ENCODE measurements at places on chromosomes 2 and 18.

- DNase-seq: no peak
Observed at GRCh38 chr2:13020469-13020868, 303.7 kb downstream of the TRIB2 start.

DNA sequence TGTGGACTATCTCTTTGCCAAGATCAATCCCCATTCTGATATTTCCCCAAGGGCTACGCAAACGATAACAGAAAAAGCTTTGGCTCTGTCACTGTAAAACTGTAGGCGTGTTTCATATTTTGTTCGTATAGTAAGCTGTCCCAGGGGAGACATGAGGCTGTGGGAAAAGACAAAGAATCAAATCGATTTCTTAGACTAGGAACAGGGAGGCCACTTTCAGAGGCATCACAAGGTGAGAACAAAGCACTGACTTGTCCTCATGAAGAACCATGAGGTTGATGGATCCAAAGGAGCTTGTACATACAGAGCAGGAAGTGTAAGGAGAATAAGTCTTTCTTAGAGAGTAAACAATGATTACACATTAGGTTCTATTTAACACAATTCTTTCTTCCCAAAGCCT is 255.7 kb downstream of the HNMT start:
- no peak for DNase-seq

GRCh38 chr2:168432565-168433186 is 23.4 kb upstream of the CERS6 start:
- no peak for DNase-seq

- DNase-seq: no peak
Observed at GRCh38 chr2:80420530-80421208, 116.1 kb upstream of the LRRTM1 start.

- DNase-seq: no peak
Observed at GRCh38 chr18:56188529-56189275, 449.7 kb downstream of the TXNL1 start.

- no peak for DNase-seq
Observed at GRCh38 chr2:191041418-191042161, 27.6 kb upstream of the STAT1 start.

All from stimulated activated CD4-positive, alpha-beta T cell treated with anti-CD3 and anti-CD28 coated beads, Interleukin-1b, Interleukin-23, amount 100 ng/mL, for 4 hours (primary cell).